ENCODE measurements at places on chromosomes 2 and 18.
A peak's percentile ranks its signal among the peaks of the same experiment; 100 is the strongest.

- no peak for DNase-seq
Observed at GRCh38 chr2:125172181-125172580, 1147.1 kb downstream of the CNTNAP5 start.

DNA sequence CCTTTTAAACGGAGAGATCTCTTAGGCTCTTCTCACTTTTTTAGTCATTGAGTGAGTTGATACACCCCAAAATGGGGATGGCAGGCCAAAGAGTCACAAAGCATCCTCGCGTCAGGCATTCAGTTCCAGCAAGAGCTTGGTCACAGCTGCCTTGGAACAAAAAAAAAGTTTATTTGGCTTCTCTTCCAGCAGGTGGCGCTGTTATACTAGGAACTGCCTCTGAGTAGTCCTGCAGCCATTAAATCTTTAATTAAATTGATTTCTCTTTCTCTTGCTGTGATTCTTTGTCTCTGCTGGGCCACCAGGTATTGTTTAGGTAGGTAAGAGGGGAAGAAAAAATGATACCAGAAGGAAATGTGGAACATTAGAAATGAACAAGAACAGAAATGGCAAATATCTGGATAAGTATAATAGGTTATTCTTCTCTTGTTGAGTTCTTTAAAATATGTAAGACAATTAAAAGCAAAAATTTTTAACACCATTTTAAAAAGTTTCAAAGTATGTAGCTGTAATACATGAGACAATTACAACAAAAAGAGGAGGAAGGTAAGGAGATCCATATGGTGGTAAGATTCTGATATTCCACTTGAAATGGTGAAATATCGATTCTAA is 175.1 kb downstream of the GALNT1 start:
- peak; percentile 18 for DNase-seq

DNA sequence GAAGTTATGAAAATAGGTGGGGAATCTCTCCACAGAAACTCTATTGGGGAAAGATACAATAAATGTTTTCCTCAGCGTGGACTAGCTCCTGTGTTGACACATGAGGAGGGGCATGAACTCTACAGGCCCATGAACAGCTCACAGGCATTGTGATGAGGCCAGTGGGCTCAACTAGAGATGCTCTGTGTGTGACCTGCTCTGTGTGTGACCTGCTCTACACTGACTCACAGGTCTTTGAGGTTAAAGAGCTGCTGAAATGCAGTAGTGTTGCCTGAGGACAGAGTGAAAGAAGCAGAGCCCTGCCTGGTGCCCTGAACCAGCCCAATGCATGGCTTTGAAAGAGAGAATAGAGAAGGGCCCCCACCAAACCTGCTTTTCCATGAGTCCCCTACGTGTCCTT is 117.6 kb downstream of the MCFD2 start:
- no peak for DNase-seq

DNA sequence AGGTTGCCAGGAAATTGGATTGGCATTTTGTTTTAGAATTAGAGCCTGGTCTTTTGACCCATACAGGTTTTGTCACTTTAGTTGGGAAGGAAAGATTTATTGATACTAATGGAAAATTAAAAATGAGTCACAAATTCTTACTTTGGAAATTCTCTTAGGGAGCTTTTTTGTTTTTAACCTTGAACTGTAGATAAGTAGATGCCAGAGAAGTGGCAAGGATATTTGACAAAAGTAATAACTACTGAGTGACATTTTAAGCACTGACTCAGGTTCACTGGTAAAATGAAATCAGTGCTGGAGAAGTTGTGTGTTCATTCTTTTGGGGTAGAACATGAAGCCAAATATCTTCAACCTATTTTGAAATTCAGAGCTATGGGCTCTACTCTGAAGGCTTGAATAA is 56.5 kb downstream of the LDLRAD4 start:
- no peak for DNase-seq

DNA sequence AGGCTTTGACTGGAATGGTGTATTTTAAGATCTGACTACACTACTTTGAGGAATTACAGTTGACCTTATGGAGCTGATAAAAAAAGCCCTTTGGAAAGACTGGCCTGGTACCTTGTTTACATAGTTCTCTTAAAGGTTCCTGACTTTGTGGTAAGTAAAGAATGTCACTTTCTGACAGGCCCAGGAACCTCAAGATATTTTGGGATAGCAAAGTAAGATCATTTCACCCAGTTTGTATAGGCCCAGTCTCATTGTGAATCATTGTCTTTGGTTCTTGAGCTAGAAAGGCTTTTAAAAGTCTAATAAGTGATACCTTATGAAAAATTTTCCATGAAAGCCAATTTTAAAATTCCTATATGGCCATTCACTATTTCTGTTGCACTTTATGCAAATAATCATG is 316.3 kb upstream of the LRRTM4 start:
- no peak for DNase-seq

DNA sequence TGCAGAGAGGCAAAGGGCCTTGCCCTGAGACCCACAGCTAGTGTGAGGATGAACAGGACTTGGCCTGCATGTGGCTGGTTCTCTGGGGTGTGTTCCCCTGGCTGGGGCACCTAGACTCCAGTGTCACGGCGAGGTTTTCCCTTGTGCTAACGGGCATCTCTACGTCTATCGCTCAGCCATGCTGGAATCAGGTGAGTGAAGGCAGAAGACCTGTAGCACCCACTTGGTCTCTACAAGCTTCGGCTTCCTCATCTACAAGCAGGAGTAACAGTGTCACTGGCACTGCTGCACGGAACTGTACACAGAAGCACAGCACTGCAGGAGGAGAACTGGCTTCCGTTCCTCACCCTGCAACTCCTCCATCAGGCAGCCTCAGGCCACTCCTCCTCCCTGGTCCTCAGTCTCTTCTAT is 30.6 kb downstream of the HS1BP3 start:
- no peak for DNase-seq

DNA sequence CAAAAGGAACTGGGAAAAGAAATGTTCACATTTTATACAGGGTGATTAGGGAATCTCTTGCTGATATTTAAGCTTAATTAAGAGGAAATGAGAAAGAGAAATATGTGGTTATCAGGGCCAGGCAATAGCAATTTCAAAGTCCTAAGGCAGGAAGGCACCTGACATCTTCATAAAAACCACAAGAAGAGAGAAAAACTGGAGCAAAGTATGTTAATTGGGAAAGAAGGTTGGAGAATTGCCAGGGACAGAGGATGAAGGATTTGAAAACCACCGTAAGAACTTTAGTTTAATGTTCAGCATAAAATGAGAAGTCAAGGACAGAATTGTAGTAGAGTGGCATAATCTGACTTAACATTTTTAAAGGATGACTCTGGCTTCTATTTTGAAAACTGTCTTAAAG is 691.8 kb upstream of the NRXN1 start:
- no peak for DNase-seq

DNA sequence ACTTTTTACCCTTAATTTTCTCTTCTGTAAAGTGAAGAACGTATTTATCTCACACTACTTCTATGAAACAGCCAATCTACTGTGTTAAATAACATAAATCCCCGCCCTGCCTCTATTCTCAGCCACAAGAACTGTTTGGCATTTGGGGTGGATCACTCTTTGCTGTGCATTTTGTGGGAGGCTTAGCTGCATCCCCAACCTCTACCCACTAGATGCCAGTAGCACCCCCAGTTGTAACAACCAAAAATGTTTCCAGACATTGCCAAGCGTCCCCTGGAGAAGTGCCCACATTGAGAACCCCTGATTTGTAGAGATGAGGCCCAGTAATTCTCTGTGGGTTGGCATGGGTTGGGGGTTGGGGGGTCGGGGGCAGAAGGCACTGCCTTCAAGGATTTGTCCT is 94.7 kb upstream of the BOD1L2 start:
- DNase-seq: no peak

- no peak for DNase-seq
Observed at GRCh38 chr18:36247036-36247435, 50.5 kb upstream of the FHOD3 start.

- DNase-seq: no peak
Observed at GRCh38 chr18:58334061-58334460, 290.0 kb downstream of the NEDD4L start.

DNA sequence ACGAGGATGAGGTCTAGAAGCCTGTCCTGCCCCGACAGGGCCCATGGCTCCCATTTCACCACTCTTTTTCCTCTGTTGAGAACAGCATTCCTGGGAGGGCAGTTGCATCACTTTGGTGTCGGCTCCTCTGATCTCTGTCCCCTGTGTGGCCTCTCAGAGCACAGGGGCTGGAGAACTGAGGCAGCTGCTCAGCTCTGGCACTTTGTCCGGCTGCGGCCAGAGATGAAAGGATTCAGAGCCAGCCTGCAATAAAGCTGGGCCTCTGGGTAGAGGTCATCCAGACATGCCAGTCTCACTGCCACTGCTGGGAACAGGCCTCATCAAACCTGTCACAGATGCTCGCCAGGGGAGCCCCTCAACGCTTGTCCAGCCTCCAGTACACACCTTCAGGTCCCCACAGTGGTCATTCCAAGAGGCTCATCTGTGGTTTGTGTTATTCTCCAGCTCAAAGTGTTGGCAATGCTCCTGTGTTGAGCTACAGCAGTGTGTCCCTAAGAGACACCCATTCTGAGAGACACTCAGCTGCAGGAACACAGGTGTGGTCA is 13.1 kb upstream of the ROCK2 start:
- no peak for DNase-seq

DNA sequence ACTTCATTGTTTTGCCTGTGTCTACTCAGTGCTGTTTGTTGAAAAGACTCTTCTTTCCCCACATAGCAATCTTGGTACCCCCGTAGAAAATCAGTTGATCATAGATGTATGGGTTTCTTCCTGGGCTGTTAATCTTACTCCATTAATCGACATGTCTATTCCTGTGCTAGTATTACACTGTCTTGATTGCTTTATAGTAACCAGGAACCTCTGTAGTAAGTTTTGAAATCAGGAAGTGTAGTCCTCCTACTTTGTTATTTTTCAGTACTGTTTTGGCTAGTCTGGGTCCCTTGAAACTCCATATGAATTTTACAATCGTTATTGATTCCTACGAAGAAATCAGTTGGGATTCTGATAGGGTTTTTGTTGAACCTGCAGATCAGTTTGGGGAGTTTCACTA is 78.8 kb upstream of the FAM136A start:
- no peak for DNase-seq

GRCh38 chr2:62467100-62467474 is 38.9 kb downstream of the TMEM17 start:
- DNase-seq: no peak

- no peak for DNase-seq
Observed at GRCh38 chr2:10157293-10157692, 34.8 kb downstream of the RRM2 start.

DNA sequence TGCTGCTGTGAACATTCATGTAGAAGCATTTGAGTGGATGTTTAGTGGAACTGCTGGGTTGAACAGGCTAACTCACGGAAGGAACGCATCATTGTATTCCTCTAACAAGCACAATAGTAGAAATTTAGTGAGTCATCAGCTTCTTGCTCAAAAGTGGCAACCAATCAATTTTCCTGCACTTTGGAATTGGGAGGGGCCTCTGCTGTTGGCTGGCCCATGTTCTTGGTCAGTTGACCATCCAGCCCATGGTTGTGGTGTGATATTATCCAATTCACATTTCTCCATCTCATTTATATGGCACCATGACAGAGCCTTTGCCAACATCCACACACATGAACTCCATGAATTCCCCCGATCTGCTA is 95.0 kb downstream of the TNFRSF11A start:
- no peak for DNase-seq

- DNase-seq: no peak
Observed at GRCh38 chr18:44911260-44911659, 230.6 kb downstream of the SETBP1 start.

GRCh38 chr2:147739508-147739907 is 105.3 kb upstream of the ACVR2A start:
- no peak for DNase-seq

- DNase-seq: no peak
Observed at GRCh38 chr2:196334710-196335109, 163.3 kb upstream of the STK17B start.

DNA sequence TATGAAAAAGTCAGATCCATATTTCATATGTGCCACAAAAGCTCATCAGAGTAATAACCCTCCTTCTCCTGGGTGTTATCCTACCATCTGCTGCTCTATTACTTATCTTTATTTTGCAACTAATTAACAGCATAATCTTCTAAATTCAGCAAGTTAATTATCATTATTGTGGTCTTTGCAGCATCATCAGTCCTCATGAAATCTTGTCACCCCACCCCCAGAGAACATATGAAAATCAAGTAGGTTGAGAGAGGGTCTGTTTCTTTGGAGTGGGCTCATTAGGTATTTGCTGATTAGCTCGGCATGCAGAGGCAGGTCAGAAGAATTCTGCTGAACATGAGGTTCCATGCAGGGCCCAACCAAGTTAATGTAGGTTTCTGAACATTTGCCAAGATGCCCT is 64.8 kb downstream of the ATF2 start:
- no peak for DNase-seq

DNA sequence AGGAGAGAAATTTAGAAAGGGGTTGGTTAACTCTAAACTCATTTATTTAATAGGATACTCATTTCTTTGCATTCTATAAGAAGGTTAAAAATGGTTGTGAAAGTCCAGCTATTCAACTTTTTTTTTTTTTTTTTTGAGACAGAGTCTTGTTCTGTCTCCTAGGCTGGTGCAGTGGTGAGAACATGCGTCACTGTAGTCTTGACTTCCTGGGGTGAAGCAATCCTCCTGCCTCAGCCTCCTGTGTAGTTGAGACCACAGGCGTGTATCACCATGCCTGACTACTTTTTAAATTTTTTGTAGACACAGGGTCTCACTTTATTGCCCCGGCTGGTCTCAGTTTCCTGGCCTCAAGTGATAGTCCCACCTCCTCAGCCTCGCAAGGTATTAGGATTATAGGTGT is 11.9 kb downstream of the ELP2 start:
- no peak for DNase-seq

DNA sequence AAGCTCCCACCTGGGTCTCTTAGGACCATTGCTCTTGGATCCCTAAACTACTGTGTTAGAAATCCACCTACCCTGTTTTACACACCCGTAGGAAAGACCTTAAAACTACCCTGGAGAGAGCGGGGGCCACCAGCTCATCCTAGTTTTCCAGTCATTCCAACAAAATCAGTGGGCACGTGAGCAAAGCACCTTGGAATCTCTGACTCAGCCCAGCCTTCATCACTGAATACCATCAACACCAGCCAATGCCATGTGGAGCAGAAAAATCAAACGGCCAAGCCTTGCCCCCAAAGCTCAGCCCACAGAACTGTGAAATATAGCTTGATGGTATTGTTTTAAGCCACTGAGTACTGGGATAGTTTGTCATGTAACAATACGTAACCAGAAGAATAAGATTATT is 449.7 kb upstream of the CHAC2 start:
- no peak for DNase-seq

GRCh38 chr2:175309799-175310198 is 128.3 kb upstream of the ATP5MC3 start:
- DNase-seq: no peak

DNA sequence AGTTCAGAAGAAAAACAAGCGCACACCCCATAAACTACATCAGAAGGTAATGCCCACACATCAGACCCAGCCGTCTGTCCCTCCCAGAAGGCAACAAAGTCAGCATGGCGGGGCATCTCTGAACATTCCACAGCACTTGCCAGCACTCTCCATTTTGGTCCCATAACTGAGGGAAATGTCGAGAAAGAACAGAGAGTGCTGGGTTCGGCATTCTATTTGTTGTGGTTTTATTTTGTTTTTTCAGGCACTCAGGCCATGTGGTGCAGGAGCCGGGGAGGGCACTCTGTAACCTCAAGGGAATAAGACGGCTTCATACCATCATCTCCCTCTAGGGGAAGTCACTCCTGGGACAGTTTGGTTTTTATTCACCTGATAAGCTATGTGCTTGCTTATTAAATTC is 156.0 kb downstream of the SEPTIN10 start:
- no peak for DNase-seq
